GF-D8 (cell line): ENCODE measurements at places on chromosomes 12 and 14.

- no peak for DNase-seq
Observed at GRCh38 chr12:119399301-119399700, 64.8 kb downstream of the CCDC60 start.

DNA sequence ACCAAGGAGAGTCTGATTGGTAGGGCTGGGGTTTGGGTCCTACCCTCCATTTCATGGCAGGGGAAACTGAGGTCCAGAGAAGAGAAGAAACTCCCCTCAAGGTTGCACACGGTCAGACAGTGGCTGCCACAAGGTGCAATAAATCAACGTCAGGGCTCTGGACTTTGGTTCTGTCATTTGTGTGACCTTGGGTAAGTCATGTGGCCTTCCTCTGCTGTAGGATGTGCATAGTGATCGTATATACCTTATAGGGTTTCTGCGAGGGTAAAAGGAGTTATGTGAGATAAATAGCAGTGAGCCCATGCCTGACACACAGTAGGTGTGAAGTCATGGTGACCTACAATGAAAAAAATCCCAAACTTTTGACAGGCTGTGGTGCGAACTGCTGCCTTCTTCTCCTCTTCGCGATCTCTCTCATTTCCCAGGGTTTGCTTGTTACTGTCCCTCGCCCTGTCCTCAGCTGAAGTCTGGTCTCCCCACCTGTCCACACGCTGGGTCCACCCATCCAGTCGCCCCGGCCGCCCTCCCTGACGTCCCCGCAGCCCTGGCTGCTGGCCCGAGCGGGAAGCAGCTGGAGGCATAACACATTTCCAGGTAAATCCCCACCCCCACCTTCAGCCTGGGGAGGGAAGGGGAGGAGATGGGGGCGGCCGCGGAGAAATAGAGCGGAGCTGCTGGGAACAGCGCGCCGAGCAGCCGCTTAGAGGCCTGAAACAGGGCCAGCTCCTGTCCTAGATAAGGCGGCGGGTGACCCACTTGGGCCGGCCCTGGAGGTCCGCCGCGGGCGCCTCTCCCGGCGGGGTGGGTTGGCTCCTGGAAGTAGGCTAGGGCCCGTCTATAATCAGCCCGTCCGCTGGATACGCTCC lies 1.8 kb upstream of the FAM222A start:
- DNase-seq, result no peak

DNA sequence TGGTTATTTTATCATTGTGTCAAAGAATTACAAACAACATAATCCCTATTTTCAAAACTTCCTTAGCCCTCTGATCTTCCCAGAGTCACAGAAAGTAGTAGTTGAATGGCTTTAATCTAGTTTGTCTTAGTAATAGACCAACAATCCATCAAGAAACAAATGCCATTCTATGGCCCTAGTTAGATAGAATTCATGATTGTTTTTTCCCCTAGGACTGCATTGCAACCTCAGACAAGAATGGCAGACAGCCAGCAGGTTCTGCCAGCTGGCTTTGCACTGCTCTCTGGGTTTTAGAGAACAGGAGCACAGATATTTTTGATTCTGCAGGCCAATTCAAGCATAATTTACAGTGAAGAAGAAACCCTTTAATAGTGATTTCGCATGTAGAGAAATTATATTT lies 33.8 kb downstream of the SYT1 start:
- no peak for DNase-seq

GRCh38 chr12:21129906-21130305 lies 1.1 kb upstream of the SLCO1B1 start:
- DNase-seq, result no peak

- no peak for DNase-seq
Observed at GRCh38 chr12:129434790-129435189, 469.0 kb downstream of the TMEM132D start.

GRCh38 chr14:103517721-103518421 lies 4.8 kb downstream of the CKB start:
- DNase-seq, result no peak

DNA sequence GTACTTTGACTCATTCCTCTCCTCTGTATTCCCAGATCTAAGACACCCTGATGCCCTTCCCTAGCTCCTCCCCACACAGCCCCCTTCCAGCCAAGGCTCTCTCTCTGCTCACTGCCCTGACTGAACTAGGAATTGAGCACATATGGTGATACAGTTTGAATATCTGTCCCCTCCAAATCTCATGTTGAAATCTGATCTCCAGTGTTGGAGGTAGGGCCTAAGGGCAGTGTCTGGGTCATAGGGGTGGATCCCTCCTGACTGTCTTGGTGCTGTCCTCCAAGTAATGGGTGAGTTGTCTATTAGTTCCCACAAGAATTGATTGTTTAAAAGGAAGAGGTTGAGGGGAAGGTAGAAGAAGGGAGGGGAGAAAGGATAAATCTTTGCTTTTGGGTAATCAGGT lies 17.4 kb downstream of the CMKLR1 start:
- no peak for DNase-seq
